ENCODE measurements at places on chromosomes 3 and 15.
A peak's percentile ranks its signal among the peaks of the same experiment; 100 is the strongest.

GRCh38 chr15:73987681-73988444 lies 4.2 kb downstream of the STOML1 start:
- DNase-seq: no peak

- DNase-seq: no peak
Observed at GRCh38 chr15:89072277-89072869, 15.9 kb upstream of the ABHD2 start.

- DNase-seq: peak; percentile 79
Observed at GRCh38 chr15:40274350-40275274, 8.3 kb downstream of the ANKRD63 start.

GRCh38 chr3:159739166-159739565 lies 249.5 kb upstream of the IL12A start:
- DNase-seq: no peak

DNA sequence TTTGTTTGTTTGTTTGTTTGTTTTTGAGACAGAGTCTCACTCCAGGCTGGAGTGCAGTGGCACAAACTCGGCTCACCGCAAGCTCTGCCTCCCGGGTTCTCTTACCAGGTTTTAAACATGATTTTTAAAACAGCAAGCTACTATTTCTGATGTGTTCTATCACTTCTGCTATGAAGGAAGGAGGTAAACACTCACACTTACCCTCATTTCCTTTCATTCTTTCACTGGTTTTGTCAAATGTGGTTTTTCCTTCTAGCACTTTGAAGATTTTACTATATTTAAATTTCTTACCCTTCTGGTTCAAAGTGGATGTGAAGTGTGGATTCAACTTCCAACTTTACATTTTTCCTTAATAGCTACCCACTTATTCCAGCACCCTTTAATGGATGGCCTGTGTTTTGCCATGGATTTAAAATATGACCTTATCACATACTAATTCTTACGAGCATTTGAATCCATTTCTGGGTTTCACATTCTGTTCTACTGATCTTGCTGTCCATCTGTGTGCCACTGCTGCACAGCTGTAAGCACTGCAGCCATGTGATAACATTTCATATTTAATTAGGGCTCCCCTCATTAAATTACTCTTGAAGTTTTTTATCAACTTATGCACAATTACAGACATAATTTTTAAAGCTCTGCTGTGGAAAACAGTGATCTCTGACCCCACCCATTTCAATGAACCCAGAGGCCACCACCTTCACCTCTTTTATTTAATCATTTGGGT lies 42.3 kb downstream of the TXNRD3 start:
- no peak for DNase-seq

Measured in fibroblast of skin of scalp (primary cell).